ENCODE measurements at places on chromosomes 1 and 21. TPM values are rescaled to one million over a fixed set of nuclear protein-coding genes. Genes with fewer than 3 reads are reported as not detected.
A peak's percentile ranks its signal among the peaks of the same experiment; 100 is the strongest.

The PTPRF gene
- total RNA-seq = 0.69 TPM

The TEKT2 gene
- total RNA-seq = 0.16 TPM

The IFFO2 gene
- total RNA-seq = 31.8 TPM

The HTR6 gene
- not detected for total RNA-seq

The E2F2 gene
- total RNA-seq = 33.5 TPM

The GABPA gene
- total RNA-seq = 26.9 TPM

GRCh38 chr1:152823294-152823693 lies 4.0 kb upstream of the LCE1A start:
- no peak for DNase-seq

DNA sequence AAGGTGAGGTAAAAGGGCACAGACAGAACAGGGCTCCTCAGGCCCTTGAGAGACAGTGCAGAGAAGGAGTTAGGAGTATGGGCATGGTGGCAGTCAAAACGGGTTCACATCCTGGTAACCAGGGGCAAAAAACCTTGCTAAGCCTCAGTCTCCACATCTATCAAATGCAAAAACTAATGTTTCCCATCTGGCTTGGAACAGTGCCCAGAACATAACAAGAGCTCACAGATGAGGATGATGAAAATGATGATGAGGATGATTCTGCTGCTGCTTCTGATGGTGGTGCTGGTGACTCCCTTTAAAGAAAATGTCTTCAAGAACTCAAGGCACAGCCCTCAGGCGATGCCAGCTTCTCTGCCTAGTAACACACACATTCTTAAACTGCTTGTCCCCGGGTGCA lies 24.1 kb downstream of the HHIPL2 start:
- no peak for DNase-seq

DNA sequence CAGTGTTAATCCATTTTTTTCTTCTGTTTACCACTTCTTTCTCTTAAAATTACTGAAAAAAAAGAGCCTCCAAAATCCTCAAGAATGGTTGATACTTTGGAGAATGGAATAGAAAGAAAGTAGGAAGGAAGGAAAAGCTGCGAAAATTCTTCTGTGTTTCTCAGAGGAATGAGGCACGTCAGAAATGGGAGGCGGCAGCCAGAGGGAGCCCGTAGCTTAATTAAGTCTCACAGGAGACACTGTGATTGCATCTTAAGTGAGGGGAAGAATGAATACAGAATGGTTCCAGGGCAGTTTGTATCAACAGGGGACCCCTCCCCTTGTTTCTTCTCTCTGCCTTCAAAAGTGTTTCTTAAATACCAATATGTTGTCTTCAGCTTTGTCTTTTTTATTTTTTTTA lies 1099.5 kb downstream of the PLA2G4A start:
- no peak for DNase-seq

GRCh38 chr1:218349348-218350034 lies 4.4 kb downstream of the TGFB2 start:
- no peak for DNase-seq

DNA sequence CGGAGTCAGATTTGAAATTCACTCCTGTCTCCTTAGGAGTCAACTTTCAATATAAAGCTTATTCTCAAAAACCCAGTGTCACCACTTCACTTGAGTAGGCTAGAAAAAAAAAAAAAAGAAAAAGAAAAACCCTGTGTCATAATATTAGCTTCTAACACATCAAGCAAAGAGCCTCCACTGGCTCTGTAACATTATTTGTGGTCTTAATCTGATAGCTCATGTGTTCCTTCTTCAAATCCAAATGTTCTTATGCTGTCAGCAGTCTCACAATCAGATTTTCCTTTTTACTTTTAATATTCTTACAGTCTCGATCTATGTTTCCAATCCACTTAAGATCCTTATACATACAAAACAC lies 26.1 kb upstream of the PSMG1 start:
- no peak for DNase-seq

- DNase-seq = no peak
These were observed 9.1 kb upstream of the CTH start for GRCh38 chr1:70401974-70402373.

- no peak for DNase-seq
These were observed 1.6 kb downstream of the SOX13 start for GRCh38 chr1:204074274-204075138.

DNA sequence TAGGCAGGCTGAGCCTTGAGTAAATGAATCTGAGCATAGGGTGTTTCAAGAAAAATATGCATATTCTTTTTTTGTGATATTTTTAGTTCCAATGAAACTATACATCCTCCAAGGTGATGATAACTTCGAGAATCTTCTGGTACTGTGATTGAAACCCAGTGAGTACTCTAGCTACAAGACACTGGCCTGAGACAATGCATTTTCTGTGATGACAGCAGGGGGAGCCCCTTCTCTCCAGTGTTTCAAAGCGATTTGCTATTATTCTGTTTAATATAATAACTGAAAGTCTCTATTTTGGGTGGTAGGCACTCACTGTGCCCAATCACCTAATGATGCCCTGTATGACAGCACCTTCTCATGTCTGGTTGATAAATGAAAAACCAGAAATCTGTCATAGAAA lies 12.1 kb downstream of the IRF2BP2 start:
- DNase-seq = peak; percentile 27

DNA sequence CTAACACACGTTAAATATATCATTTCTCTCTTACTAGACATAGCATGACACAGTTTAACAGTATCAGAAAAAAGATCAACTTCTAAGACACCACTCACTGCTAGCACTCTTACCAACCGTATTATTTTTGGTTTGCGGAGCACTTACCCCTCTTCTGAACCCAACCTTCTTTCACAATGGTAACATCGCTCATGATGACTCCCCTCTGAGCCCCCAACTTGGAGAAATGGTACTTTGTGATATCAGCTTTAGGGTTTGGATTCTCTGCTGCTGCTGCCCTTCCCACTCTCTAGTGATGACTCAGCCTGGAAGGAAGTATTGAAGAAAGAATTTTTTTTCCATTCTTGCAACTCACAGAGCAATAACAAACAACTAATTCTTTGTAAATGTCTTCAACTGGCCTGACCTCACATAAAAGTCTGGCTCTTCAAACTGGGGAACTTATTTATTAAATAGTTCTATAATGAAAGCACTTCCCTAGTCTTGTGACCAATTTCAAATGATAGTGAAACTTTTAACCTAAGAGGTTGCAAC lies 7.0 kb downstream of the AKT3 start:
- no peak for DNase-seq
